Activated naive CD8-positive, alpha-beta T cell treated with anti-CD3 and anti-CD28 coated beads, Interleukin-2, amount 50 U/mL, for 16 hours (primary cell): ENCODE measurements at places on chromosomes 16 and 17.

DNA sequence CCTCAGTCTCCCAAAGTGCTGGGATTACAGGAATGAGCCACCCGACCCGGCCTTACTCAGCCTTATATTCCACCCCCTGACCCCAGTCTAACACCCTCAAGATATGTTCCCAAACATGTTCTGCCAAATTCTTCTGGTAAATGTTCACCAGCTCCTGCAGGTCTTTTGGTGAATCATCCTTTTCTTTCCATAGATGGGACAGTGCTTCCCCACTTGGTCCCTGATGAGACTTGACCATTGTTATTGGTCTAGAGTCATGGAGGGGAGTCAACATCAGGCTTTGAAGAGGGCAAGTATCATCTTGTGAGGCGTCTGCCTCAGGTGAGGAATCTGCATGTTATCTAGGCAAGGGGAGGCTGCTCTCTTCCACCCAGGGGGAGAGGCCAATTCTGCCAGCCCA lies 10.4 kb upstream of the RUNDC3A start:
- DNase-seq, result no peak

DNA sequence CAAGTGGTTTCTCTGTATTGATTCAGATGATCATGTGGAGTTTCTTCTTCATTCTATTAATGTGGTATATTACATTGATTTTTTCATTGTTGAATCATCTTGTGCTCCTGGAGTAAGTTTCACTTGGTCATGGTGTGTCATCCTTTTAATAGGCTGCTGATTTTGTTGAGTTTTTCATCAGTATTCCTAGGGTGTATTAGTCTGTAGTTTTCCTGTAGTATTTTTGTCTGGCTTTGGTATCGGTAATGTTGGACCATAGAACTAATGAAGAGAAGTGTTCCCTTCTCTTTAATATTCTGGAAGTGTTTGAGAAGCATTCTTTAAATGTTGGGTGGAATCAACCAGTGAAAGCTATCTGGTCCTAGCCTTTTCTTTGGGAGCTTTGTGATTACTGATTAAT lies 99.0 kb downstream of the OMG start:
- no peak for DNase-seq

DNA sequence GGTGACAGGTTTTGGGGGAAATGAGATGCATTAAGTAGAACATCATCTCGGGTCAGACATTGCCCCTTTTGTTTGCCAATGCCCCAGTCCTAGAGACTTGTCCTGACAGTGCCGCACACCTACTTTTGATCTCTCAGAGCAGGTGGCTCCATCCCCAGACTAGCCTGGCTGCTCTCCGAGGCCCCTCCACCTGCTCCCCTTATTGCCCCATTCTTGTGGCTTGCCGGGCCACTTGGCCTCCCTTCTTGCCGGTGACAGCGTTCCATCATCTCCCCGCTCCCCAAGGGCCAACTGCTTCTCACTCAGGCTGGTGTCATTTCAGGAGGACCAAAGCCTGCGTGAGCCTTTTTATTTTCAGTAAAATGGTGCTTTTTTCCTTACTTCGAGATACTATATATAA lies 14.9 kb downstream of the UBFD1 start:
- DNase-seq, result no peak

- DNase-seq, result no peak
Observed at GRCh38 chr17:48439875-48440505, 10.0 kb upstream of the SKAP1 start.

DNA sequence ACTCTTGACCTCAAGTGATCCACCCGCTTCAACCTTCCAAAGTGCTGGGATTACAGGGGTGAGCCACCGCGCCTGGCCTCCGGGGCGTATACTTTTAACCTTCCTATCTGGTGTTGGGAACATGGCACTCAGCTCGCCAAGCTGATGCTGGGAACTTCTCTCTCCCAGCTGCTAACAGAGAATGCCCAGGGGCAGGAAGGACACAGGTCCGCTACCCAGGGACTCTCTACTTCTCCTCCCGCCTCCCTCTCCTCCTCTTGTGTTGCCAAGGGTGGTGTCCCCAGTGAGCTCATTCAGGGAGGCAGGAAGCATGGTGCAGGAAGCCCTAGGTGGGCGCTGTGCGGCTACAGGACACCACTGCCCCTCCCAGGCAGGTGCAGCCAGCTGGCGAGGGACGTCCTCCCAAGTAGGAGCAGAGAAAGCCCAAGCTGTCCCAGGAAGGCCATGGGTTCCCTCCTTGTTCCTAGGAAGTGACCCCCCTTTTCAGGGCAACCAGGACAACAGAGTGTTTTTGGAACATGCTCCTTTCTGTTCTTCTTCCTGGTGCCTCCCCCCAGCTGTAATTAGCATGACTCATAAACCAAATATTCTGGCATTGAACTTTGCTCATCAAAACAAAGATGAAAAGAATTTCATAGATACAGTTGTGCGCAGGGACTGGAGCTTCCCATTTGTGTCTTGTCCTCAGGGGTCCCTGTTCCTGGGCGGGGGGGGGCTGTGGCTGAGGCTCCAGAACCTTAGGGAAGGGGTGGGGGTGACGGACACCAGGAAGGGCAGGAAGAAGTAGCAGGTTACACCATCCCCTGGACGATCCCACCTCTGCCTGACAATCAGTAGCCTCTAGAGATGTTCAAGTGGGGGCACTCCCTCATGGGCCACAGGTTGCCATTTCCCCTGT lies 2.7 kb downstream of the C1QTNF1 start:
- no peak for DNase-seq

DNA sequence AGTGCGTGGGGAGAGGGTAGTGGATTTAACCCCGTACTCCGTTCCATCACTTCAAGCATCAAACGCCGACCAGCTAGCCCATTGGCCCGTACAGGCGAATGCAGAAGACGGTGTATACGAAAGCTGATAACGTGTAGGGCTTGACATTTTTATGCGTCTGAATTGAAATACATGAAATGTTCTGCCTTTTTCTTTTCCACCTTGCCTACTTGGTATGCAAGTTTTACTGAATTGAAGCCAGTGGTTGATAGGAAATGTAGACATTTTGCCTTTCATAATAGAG lies 834 bp upstream of the STAT3 start:
- DNase-seq, result no peak

DNA sequence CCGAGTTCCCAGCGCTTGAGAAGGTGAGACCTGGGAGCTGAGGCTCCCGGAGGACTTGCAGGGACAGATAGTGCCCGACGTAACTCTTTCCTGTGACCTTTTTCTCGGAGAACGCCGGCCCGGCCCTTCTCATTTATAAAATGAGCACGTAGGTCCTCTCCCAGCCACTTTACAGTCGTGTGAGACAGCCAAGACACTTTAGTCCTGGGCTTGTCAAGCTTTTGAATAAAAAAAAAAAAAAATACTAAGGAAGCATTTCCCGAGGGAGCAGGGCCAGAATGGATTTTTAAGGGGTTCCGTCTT lies 241 bp downstream of the DRC3 start:
- no peak for DNase-seq

DNA sequence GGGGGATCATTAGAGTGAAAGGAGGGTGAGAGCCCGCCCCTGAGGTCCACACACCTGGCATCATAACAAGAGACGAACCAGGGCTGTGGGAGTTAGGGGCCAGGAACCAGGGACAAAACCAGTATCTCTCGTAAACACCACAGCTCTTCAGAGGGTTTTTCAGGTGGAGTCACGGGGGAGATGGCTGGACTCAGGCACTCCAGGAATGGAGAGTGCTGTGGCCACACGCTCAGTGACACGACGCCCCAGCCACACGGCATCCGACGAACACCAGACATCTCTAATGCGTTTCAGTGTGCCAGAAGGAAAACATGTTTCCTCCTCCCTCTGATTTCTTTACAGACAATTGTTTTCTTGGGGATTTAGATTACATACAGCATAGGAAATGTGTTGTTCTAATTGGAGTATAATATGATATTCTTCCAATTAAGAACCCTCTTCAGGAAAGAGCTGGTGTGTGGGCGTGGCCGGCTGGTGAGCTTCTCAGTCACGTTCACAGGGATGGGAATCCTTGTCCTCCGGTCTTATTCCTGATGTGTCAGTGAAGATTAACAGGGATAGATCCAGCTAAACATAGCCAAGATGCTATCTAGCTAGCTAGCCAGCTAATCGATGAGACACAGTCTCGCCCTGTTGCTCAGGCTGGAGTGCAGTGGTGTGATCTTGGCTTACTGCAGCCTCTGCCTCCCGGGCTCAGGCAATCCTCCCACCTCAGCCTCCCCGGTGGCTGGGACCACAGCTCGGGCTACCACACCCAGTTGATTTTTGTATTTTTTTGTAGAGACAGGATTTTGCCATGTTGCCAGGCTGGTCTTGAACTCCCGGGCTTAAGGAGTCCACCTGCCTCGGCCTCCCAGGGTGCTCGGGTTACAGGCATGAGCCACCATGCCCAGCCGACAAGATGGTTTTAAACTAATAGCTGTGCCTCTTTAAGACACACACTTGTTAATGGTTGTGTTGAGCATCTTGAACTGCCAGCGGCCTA lies 98.6 kb downstream of the BANP start:
- no peak for DNase-seq

DNA sequence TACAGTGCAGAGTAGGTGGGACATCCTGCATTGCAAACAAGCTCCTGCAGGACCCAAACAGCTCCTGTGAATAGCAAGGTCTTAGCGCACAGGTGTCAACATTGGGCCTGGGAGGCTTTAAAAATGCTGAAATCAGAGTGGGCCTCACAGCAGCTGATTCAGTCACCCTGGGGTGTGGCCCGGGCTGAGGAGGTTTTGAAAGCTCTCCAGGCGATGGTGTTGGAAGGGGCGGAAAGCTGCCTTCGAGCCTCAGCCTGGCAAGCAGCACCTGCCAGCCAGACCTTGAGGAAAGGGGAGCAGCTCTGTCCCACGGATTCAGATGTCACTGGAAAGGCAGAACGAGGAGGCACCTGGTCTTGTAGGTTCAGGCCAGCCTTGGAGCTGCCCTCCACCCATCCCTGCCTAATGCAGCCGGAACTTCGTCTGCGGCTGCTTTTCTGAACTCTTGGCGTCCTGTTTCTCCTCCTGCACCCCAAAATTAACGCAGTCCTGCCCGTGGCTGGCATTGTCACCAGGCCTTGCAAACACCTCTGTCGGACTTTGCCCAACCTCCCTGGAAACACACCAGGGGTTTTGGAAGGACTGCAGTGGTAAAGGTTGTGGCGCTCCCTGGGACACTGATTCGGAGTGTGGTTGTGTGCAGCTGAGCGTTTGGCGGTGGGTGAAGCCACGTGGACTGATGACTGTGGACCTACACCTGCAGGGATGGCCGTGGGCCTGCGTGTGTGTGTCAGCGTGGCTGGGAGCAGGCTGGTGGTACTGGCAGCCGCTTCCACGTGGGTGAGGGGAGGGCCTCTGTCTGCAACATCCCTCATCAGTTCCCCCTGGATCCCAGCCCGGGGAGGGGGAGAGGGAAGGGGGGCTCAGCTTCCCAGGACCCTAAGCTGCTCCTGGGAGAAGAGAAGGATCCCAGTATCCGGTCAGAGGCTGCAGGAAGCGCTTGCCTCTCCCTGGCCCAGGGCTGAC lies 3.4 kb downstream of the NECAB2 start:
- no peak for DNase-seq

DNA sequence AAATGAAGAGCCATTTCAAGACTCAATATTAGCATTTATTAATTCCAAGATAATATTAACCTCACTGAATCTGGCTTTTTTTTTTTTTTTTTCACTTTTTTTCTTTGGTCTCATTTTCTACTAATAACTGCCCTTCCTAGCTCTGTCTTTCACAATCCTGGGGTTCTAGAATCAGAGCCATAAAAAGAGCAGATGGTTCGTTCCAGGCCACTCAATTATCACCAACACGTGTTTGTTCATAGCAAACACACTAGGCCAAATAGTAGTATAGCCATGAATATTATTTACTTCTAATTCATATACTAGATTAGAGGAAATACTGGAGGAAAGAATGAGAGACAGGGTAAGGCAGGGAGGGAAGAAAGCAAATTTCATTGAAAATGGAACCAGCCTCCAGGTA lies 39.8 kb downstream of the TEX2 start:
- DNase-seq, result no peak

DNA sequence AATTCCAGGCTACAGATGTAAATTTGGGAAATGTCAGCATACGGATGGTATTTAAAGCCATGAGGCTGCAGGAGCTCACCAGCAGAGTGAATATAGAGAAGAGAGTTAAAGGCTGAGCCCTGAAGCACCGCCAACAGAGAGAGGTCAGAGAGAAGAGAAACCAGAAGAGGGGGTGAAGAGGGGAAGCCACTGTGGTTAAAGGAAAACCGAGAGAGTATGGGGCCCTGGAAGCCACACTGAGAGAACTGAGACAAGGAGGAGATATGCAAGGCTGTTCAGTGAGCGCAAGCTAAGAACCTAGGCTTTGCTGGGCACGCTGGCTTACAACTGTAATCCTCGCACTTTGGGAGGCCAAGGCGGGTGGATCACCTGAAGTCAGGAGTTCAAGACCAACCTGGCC lies 24.6 kb downstream of the COPRS start:
- DNase-seq, result no peak

- DNase-seq, result no peak
Observed at GRCh38 chr17:31509095-31509804, 117.8 kb downstream of the RAB11FIP4 start.

DNA sequence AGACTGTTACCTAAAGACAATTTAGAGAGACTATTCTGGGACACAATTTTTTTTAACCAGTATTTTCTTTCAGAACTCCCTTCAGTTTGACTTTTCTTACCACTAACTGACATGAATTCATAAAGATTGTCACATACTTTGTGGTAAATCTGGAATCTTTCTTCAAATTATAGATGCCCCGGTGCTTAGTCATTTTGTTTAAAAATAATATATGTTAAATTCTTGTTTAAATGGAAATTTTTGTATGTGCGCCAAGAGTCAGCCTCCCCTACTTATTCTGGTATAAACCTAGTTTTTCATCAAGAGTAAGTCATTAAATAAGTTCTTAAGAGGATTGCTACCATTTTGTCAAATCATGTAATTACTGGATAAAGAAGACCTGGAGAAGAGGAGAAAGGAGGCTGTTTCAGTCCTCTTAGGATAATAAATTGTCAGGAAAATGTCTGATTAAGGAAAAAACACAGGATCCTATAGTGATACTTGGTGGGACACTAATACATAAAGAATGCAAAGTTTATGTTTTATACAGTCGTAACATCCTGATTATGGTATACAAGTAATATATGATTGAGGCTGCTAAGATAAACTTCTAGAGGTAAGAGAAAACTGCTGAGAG lies 424.4 kb downstream of the PMP22 start:
- no peak for DNase-seq

DNA sequence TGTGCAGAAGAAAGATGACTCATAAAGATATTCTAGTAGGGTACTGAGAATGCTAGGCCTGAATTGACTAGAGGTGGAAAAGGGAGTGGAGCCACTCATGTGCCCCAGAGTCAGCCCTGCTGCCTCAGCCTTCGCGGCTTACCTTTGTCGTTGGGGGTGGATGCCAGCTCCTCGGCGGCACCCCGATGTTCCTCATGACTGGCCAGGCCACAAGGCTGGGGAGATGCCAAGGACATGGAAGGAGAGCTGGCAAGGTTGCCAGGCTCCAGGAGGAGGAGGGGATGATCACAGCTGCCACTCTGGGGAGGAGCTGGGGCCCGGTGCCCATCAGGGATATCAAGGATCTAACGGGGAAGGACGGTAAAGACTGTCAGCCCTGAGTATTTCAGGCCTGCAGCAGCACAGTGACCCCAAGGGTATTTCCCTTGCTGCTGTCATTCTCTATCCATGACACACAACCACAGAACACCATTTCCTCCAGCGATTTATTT lies 9.7 kb upstream of the SLC35B1 start:
- DNase-seq, result no peak

GRCh38 chr17:1997289-1997926 lies 27.7 kb downstream of the RTN4RL1 start:
- no peak for DNase-seq

GRCh38 chr17:55601874-55602364 lies 90.7 kb upstream of the SMIM36 start:
- DNase-seq, result no peak
